Sigmoid colon (tissue), 7 donors: ENCODE measurements at places on chromosomes 4 and X.

GRCh38 chr4:73901031-73901430 is 31.8 kb downstream of the CXCL1 start:
- H3K4me3 ChIP-seq: no peak overlapping the region
- H3K4me1 ChIP-seq: no peaks in the 10 kb centered on the region
- no peaks in the 10 kb centered on the region for H3K27me3 ChIP-seq
- DNase-seq: no peak

DNA sequence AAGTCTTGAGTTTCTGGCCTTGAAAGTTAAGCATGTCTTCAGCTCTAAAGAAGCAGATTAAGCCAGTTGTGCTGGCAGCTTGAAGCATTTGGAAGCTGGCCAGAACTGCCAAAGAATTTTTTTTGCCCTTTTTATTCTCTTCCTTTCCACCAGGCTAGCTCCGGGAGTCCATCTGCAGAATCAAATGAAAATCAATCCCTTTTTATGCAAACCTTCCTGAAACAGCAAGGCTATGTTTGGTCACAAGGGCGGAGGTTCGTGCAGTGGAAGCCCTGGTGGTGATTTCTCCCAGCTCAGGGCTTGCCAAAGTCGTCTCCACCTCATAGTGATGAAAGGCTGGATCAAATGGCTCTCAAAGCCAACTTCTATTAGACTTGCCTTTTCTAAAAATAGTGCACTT is 21.6 kb upstream of the C4orf54 start:
- H3K36me3 ChIP-seq: no peaks in the 10 kb centered on the region
- H3K27me3 ChIP-seq: no peaks in the 10 kb centered on the region
- no peak for DNase-seq
- no peaks in the 10 kb centered on the region for H3K4me1 ChIP-seq
- no peak overlapping the region for H3K27ac ChIP-seq
- H3K4me3 ChIP-seq: no peak overlapping the region

DNA sequence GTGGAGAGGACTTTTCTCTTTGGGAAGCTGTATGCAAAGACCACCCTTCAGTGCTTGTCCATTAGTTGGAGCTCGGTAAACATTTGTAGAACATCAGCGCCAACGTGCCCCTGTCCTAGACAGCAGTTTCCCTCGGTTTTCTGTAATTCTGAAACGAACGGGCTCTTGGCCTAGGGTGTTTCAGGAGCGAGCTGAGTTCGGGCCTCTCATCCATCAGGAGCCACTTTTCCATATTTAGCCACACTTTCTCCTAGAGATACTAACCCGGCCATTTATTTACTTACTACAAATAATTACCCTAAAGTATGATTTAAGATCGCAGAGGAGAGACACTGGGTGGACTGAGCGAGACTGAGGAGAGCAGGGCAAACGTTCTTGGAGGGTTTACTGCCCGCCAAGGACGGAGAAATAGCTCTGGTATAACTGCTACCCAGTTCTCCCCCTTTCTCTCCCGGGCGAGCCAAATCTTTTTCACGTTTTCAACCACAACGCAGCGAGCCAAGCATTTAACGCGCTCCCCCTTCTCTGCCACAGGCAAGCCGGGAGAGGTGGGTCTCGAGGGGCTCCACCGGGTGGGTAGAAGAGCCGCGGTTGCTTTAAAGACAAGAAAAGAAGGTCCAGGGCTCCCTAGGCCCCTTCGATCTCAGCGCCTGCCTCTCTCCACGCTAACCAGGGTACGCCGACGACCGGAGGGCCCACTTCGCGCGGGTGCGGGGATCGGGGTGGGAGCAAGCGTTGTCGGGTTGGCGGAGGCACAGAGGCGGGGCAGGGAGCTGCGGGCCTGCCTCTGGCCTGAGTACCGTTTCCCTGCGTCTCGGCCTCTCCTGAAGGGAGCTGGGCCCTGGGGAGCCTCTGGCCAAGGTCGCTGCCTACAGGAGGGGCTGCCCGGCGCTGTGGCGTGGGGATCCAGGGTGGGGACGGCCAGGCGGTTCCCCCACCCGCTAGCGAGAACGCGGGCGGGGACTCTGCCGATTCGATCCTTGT is 10.8 kb upstream of the PITX2 start:
- H3K36me3 ChIP-seq: no peaks in the 10 kb centered on the region
- peaks cover 100% of the 10 kb centered on the region for H3K27me3 ChIP-seq
- no peak for DNase-seq
- H3K27ac ChIP-seq: peak overlapping the region; percentile 91
- no peak overlapping the region for H3K4me3 ChIP-seq
- H3K4me1 ChIP-seq: peaks cover 48% of the 10 kb centered on the region

DNA sequence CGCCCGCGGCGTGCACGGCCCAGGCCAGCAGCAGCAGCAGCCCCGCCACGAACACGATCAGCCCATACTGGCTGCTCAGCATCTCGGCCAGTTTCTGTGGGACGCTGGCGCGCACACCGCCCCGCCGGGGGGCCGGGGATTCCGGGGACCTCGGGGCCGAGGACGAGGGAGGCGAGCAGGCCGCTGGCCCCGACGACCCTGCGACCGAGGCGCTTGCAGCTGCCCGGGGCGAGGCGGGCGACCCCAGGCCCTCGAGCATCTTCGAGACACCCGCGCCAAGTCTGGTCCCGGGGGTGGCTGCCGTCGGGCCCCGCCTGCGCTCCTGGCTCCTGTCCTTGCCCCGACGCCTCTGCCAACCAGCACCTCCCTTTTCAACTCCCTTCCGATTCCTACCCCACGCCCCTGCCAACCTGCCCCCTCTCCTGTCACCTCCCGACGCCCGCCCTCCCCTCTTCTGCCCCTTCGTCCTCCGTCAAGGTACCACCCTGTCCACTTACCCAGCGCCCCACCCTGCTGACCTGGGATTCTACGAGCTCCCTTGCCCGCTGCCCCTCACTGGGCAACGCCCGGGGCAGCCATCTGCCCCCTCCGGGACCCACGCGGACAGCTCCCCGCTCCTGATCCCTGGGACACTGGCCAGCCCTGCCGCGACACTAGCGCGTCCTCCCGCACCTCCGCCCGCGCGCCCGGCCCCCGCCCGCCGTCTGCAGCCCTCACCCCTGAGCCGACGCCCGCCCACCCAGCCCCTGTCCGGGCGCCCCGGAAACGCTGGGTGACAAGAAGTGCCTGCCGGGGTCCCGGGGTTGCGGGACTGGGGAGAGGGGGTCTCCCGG is at the start of gene OTOP1:
OTOP1 (minus strand) TSS at position 324 of the 833 bp plus-strand sequence; CDS start at position 259, 65 bp downstream.
- H3K4me1 ChIP-seq: no peaks in the 10 kb centered on the region
- H3K4me3 ChIP-seq: no peak within 1 kb of the TSS
- no peak within 1 kb of the TSS for H3K27ac ChIP-seq
- H3K27me3 ChIP-seq: peaks cover 18% of the 10 kb centered on the region

- DNase-seq: no peak
- no peak overlapping the region for H3K27ac ChIP-seq
These were observed 354.6 kb upstream of the RASGEF1B start for GRCh38 chr4:81826335-81826734.

DNA sequence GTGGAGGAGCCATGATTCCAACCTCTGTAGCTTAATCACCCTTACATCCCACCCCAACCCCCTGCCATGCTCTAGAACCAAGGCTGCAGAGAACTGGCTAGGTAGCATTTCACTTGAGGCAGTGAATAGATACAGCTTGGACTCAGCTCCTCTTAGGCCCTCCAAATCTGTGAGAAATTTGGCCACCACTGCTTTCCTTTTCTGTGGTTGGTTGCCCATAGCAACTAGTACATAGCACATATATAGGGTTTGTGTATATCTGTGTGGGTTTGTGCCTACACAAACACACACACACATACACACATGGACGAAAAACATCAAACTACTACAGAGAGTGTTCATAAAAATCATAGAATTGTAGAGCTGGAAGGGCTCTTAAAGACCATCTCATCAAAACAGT is 52.0 kb upstream of the CCDC160 start:
- no peak overlapping the region for H3K27ac ChIP-seq
- no peaks in the 10 kb centered on the region for H3K4me1 ChIP-seq
- H3K27me3 ChIP-seq: no peaks in the 10 kb centered on the region
- no peaks in the 10 kb centered on the region for H3K36me3 ChIP-seq
- H3K4me3 ChIP-seq: no peak overlapping the region

DNA sequence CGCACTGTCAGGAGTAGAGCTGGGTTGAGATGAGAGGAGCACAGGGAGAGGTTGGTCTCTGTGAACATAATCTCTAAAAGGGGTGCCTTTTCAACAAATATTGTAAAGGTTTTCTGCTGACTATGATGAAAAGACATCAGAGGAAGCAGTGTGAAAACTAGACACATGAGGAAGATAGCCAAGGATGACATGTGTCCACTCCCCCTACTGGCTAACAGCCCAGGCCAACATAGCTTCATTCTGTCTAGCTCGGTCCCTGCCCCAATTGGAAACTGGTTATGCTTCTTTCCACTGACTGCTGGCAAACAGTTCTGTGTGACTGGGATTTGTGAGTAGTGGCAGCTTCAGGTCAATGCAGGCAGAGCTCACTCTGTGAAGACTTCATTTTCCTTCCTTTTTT is 115.4 kb upstream of the ESX1 start:
- DNase-seq: no peak
- H3K4me3 ChIP-seq: no peak overlapping the region
- H3K36me3 ChIP-seq: no peaks in the 10 kb centered on the region
- H3K4me1 ChIP-seq: no peaks in the 10 kb centered on the region
- no peaks in the 10 kb centered on the region for H3K27me3 ChIP-seq
- H3K27ac ChIP-seq: no peak overlapping the region

GRCh38 chr4:150923945-150924344 is 91.1 kb downstream of the LRBA start:
- no peak overlapping the region for H3K27ac ChIP-seq
- H3K27me3 ChIP-seq: no peaks in the 10 kb centered on the region
- no peak for DNase-seq
- H3K4me1 ChIP-seq: no peaks in the 10 kb centered on the region

DNA sequence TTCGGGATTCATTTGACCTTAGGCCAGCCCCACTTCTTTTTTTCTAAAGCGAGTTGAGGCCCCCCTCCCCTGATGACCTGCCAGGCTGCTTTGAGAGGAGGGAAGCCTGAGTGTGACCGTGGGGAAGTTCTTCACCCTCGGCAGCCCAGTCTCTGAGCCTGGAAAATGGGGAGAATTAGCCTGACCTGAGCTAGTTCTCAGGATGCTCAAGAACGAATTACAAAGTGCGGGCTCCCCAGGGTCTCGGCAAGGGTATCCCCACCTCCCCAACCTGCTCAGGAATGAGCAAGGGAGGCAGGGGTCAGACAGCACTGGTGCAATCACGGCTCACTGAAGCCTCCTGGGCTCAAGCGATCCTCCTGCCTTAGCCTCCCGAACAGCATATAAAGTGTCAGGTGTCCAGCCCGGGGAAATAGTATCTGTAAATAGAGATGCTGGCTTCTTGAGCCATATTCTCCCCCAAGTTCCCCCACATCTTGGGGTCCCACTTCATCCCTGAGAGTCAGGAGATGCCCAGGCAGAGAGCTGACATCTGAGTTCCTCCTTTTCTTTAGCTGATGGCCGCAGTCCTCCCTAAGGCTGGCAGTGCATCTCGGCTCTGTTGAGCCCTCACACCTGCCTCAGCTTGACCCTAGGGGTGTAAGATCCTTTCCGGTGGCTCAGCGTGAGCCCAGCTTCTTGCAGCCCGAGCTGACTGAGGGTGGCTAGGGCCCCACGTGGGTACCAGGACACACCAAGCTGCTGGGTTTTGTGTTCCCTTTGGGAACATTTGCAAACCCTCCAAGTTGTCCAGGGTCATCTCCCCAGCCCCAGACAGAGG is 1.6 kb downstream of the DUSP9 start:
- H3K4me1 ChIP-seq: peaks cover 21% of the 10 kb centered on the region
- no peak overlapping the region for H3K27ac ChIP-seq
- H3K27me3 ChIP-seq: peaks cover 30% of the 10 kb centered on the region

GRCh38 chr4:8347660-8348059 is 78.1 kb downstream of the HTRA3 start:
- no peaks in the 10 kb centered on the region for H3K4me1 ChIP-seq
- no peak overlapping the region for H3K4me3 ChIP-seq
- no peaks in the 10 kb centered on the region for H3K36me3 ChIP-seq
- H3K27ac ChIP-seq: no peak overlapping the region

DNA sequence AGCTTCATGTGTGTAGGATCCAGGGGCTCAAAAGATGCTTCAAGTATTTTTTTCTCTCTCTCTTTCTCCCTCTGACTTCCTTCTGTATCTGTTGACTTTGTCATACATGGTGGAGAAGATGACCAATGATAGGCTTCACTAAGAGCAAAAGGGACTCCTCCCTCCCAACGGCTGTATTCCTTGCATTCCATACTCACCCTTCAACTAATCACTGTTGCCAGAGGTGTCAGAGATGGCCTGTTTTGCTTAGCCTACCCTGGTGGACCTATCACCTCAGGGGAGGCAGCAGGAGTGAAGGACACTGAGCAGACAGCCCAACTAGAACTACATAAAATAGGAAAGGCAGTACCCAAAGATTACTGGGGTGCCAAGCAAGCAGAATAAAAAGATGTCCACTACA is 62.2 kb upstream of the C1QTNF7 start:
- H3K27me3 ChIP-seq: no peaks in the 10 kb centered on the region
- no peak overlapping the region for H3K27ac ChIP-seq
- H3K4me1 ChIP-seq: no peaks in the 10 kb centered on the region
- DNase-seq: no peak
- no peak overlapping the region for H3K4me3 ChIP-seq
- no peaks in the 10 kb centered on the region for H3K36me3 ChIP-seq

DNA sequence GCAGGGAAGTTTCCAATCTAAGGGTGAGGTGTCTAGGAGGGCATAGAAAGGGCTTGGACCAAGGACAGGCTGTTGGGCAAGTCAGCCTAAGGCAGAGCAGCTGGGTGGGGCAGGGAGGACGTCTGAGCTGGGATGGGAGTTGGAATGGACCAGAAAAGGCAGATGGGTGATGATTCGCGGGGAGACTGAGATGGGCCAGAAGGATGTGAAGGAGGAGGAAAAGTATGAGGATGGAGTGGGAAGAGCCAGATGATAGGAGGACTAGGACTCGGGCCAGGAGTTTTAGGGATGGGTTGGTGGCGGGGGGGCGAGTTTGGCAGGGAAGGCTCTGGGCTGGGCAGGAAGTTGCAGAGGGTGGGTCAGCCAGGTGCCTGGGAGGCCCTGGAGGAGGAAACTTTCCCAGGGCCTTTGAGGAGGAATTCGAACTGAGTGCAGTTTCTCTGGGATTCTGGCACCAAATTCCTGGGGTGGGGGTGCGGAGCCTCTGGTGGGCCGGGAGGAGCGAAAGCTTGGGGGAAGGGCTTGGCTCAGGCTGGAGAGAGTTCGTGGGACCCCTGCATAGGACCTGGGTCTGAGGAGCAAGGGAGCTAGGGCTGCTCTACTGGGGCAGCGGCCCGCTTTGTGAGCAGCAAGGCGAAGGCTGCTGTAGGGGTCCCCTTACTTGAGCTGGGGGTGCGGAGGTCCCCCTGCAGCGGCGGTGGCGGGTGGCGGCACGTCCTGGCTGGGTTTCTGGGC is 8.7 kb upstream of the TIMP1 start:
- no peaks in the 10 kb centered on the region for H3K4me1 ChIP-seq
- H3K4me3 ChIP-seq: no peak overlapping the region
- H3K27me3 ChIP-seq: no peaks in the 10 kb centered on the region
- H3K36me3 ChIP-seq: peaks cover 10% of the 10 kb centered on the region

DNA sequence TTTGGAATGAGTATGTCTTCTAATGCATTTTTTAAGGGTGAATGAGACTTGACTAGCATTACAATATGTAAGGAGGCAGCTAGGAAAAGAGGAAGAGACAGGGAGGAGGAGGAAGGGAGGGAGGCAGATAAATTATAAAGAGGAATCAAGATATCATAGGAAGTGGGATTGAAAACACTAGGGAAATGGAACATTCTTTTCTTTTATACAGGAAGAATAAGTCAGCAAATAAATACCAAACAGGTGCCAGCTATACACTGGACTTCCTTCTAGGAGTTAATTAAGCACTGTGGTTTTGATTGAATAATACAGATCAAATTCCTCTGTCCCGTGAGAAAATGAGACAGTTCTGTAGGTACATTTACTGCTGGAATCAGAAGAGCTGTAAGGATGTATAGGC is 78.6 kb downstream of the PACRGL start:
- peaks cover 14% of the 10 kb centered on the region for H3K4me1 ChIP-seq
- H3K4me3 ChIP-seq: no peak overlapping the region
- no peak for DNase-seq
- H3K27me3 ChIP-seq: no peaks in the 10 kb centered on the region
- H3K27ac ChIP-seq: no peak overlapping the region
